ENCODE measurements at places on chromosomes 4 and X.

DNA sequence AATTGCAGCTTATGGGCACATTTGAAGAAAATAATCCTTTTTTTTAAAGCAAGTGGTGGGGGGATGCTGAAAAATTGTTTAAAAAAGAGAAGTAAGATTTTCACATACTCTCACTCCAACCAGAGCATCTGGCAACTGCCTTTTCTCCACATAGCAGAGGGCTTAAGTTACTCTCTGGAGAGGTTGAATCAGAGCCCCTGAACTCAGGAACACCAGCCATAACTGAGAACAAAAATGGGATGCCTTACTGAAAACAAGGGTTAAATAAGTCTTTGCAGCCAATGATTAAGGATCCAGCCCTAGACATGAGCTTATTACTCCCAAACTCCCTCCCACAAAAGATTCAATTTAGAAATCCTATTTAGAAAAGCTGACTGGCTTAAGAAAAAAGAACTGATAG is 27.5 kb downstream of the CASK start:
- DNase-seq: no peak

- DNase-seq: no peak
Observed at GRCh38 chrX:21989384-21989783, 42.7 kb upstream of the PHEX start.

DNA sequence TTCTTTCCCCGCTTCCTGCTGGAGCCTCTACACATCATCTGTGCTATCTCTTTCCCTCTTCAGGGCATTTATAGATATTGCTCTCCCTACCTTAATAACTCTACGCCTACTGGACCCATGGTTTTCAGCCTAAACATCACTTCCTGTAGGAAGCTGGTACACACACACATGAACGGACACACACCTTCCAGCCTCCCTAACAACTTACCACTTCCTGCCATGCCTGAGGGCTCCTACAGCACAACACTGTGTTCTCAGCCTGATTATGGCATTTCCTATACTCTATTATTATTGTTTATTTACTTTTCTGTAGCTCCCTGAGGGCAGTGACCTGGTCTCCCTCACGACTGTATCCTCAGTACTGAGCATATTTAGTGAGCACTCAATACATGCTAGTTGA is 163.6 kb upstream of the MAP3K15 start:
- DNase-seq: no peak

GRCh38 chrX:82218361-82218760 is 1016.5 kb downstream of the SH3BGRL start:
- DNase-seq: no peak

DNA sequence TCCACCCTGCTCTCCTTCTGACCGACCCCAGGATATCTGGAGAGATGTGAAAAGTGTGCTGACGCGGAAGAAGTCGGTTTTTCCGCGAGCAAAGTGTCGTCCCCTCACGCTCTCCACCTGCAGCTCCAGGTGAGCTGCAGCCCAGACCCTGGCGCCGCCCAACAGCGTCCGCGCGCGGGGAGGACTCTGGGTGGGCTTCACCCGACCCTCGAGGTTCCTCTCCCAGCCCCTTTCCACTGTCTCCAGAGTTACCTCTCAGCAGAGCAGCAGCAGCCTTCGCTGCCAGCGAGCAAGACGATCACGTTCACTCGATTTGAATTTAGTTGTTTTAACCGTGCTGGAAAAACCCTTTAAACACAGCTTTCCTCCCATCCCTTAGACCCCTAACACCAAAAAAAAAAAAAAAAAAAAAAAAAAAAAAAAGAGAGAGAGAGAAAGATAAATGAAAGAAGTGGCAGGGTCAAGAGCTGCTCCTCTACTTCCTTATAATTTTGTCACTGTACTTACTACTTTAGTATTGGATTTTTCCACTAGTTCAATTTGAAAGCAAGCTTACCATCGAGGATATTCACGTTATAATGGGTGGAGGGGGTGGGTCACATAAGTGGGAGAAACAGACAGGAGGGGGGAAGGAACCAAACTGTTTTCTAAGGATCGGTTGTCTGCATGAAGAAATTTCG is 758 bp upstream of the NR3C2 start:
- DNase-seq: no peak

DNA sequence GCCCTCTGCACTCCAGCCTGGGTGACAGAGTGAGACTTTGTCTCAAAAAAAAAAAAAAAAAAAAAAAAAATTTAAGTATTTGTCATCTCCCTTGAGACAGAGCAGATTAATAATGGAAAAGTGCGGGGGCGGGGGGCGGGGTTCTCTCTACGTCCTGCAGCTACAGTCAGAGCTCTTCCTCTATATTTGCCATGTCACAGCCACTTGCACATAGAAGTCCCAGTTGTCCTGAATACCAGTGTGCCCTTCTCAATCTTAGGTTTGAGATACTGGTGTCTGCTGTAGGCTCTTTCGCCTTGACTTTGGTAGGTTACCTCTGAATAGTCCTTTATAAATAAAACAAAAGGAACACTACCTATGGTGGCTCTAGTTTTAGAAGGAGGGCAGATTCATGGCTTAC is 237.8 kb upstream of the PGRMC2 start:
- DNase-seq: no peak

- no peak for DNase-seq
Observed at GRCh38 chr4:127957105-127957504, 7.9 kb downstream of the MFSD8 start.

DNA sequence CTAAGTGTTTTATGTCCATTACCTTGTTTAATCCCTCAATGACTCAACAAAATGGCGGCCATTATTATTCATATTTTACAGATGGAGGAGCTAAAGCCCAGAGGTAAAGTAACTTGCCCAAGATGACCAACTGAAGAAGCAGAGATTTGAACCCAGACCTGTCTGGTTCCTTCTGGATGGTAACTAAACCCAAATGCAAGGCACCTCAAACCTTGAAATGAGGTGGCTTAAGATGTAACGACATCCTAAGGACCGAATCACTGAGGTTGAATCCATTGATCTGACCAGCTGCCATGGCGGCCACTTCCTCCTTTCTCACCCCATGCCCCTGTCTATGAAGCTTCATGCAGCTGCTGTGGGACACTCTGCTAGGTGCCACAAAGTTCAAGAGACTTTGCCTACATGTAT is 932 bp downstream of the TLR10 start:
- DNase-seq: no peak

- DNase-seq: no peak
Observed at GRCh38 chr4:76979236-76979635, 29.7 kb downstream of the SEPTIN11 start.

- no peak for DNase-seq
Observed at GRCh38 chr4:111960241-111960667, 185.0 kb upstream of the FAM241A start.

GRCh38 chr4:6957994-6958393 is 48.4 kb downstream of the TBC1D14 start:
- DNase-seq: no peak

All from hippocampal formation (tissue), 2 donors.